ENCODE measurements at places on chromosomes 5 and 9.
A peak's percentile ranks its signal among the peaks of the same experiment; 100 is the strongest.

GRCh38 chr5:32274548-32275395 lies 38.0 kb downstream of the MTMR12 start:
- no peak for DNase-seq

DNA sequence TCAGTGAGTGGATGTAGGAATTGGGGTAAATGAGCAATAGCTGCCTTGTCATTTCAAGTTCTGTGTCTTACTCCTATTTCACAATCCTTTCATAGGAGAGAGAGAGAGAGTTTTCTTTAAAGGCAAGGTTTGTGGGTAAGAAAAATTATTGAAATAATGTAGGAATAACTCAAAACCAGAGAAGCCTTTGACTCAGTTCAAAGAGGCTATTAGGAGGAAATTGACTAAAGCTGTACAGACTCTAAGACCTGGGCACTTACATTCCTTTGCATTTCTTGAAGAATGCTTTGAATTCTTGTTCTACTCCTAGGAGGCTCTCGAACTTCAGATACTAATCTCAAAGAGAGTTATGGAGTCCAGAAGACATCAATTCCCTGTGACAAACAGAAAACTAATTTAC lies 257.1 kb downstream of the FBXL7 start:
- DNase-seq = no peak

DNA sequence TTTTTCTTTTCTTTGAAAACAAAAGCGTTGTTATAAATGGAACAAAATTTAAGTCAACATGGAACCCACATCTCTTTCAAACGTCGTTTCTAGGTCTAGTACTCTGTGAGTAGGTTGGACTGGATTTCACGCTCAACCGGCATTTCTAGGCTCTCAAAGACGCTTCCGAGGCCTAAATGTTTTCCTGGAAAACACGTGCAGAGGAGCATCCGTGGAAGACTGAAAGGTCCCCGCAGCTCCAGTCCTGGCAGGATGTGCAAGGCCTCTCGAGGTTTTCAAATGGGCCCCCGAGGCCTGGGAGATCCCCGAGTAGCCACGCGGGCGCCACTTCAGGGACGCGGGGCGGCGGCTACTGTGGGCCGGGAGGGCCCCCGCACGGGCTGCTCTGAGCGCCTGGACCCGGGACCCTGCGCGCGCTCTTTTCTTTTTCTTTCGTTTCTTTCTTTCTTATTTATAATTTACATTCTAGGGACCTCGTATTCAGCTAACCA lies 4.2 kb upstream of the IRX2 start:
- DNase-seq = no peak

DNA sequence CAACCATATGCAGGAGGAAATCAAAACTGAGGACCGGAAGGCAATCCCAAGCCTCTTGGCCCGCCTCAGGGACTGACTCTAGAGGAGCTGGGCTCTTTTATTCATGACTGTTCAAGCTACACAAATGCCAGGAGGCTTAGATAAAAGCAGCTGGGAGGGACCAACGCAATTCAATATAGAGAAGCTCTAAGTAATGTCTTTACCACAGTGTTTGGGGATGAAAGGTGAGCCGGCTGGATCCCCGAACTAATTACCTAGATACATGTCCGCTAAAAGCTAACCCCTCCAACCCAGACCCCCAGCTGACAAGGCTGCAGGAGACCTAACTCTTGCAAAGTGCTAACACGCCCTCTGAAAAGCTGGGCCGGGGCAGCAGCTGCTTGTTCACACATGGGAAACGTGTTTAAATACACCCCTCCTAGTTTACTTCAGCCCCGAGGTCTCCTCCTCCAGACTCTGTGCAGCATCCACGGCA lies 67.5 kb downstream of the TLE1 start:
- DNase-seq = no peak

DNA sequence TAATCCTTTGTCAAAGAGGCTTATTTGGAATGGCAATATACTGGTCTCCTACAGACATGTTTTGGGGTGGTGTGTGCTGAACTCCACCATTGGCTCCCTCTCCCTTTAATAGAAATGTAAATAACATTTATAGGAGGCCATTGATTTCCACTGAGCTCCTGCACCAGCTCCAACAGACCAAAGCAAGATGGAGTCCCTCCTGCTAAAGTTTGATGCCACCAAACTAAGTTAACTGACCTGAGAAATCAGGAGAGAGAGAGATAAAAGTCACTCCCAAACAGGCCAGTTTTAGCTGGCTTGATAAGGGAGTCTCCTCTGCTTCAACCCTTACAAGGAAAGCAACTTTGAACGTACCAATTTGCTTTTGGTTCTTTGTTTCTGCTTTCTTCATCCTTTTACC lies 8.1 kb upstream of the SPIN1 start:
- DNase-seq = no peak

DNA sequence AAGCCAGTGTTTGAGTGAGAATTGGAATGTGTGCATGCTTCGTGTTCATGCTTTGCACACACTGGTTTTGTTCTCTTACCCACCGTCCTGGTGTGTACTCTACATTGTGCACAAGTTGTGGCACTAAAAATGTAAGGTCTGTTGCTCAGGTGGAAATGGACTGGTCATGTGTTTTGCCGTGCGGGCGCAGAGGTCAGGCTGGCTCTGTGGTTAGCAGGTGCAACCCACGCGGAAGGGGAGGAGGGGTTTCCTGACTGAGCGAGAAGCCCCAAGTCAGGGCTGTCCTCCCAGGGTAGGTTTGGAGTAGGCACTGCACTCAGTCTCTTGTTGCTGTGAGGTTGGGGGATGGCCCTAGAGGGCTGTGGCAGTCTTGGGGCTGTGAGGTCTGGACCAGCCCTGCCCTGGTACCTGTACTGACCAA lies 86.6 kb downstream of the EHMT1 start:
- no peak for DNase-seq

DNA sequence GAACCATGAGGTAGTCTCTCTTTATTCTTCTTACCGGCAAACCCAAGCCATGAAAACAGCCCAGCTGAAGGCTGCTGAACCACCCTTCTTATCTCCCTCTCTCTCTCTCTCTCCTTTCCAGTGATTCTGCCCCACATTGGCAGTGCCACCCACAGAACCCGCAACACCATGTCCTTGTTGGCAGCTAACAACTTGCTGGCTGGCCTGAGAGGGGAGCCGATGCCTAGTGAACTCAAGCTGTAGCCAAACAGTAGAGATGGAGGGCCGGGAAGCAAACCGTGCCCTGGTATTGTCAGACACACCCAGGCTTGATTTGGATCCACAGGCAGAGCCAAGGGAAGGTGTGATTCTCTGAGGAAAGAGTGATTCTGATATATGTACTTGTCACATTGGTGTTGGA lies 14.0 kb downstream of the GRHPR start:
- DNase-seq = no peak

- DNase-seq = no peak
Observed at GRCh38 chr9:5578698-5579085, 50.2 kb upstream of the RIC1 start.

DNA sequence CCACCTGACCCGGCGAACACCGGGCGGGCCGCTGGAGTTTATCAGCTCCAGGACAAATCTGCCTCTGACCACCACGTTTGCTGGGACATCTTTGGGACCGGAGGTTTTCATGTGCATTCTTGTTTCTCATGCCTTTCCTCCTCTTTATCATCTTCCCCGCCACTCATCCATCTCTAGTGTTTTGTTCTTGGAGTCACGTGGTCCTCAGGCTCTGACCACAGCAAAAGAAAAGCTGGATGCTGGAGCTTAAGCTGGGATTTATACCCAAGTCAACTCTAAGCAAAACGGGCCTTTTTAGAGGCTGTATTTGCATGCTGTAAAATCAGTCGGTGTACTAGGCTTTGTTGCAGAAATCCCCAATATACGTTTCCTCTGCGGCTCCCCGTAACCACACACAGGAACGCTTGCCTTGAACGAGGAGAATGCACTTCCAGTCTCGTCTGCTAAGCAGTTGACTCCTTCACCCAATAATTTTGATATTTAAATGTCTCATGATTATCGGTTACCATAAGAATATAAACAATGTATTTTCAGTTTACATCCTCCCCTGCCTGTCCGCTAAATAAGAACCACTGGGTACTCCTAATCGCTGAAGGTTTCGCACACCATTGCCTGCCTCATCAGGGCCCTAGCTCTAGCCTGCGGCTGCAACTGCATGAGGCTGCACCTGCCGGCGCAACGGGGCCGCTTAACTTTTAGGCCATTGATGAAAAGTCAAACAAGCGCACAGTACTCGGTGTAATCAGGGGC lies 560 bp upstream of the NDUFS6 start:
- DNase-seq = no peak

- DNase-seq = no peak
Observed at GRCh38 chr5:180387798-180388197, 34.7 kb upstream of the GFPT2 start.

- no peak for DNase-seq
Observed at GRCh38 chr9:91359734-91360470, 1.8 kb downstream of the AUH start.

GRCh38 chr9:121261755-121262154 lies 6.2 kb upstream of the GSN start:
- DNase-seq = no peak

DNA sequence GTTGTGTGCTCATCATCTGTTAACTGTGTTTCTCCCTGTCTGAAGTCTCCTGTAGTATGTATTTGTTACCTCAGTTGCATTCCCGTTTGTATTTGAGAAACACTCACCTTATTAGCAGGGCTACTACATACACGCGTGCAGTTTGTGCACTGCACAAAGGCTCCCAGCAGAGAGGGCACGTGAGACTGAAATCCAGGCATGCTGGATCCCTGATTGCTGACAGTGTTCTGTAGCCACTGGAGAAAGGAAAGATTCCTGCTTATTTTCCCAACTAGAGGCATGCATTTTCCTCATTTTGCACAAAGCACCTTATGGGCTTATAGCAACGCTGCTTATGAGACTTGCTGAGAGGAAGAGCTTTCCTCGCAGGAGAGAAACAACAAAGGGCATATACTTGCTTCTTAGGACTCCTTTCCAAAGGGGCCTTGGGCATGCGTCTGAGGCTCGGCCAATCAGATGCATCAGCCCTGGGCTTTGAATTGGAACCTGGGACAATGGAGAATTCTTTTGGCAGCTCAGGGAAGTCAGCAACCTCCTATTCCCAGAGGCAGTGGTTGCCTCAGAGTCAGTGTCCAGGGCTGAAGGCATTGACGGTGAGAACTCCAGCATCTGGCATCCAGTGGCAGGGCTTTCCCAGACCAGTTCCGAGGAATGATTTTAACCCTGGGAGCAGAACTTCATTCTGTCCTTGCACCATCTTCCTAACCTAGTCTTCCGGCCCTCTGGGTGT lies 9.9 kb upstream of the MEGF10 start:
- DNase-seq = no peak

GRCh38 chr5:96629774-96630173 lies 32.4 kb upstream of the CAST start:
- no peak for DNase-seq

DNA sequence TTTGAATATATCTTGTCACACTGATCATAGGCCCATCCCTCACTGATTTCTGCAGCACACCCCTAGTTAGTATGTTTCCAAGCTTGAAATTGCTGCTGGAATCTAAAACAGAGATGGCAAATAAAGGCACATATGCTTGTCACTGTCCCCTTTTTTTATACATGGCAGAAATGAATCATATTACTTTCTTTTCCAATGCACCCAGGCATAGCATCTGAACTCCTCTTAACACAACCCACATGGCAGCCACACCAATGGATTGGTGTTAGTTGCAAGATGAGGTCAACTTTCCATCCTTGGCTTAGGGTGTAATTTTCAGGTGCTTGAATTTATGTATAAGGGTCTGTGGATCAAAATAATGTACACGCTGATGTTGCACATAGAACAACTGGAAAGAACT lies 473.8 kb upstream of the ZNF608 start:
- no peak for DNase-seq

DNA sequence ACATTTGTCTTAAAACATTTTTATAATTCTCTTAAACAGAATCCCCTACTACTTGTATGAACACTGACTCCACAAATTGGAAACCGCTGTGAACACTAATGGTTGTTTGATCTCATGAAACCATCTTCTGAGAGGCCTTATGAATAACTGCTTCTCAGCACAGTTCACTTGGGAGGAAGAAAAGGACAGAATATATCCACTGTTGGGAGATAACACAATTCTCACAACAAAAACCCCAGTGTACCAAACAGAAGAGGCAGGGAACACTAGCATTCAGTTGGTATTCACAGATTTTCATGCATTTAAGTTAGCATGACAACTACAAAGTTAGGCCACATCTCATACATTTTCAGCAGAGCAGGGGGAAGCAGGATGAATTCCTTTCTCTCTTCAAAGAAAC lies 89.0 kb upstream of the SELENOP start:
- no peak for DNase-seq

- DNase-seq = no peak
Observed at GRCh38 chr9:3511551-3511950, 14.2 kb downstream of the RFX3 start.

- no peak for DNase-seq
Observed at GRCh38 chr5:167478188-167478587, 813.3 kb upstream of the WWC1 start.

GRCh38 chr9:109894921-109895758 lies 115.1 kb downstream of the PALM2AKAP2 start:
- peak; percentile 8 for DNase-seq

- DNase-seq = no peak
Observed at GRCh38 chr5:93092349-93093105, 488.5 kb downstream of the NR2F1-AS1 start.

DNA sequence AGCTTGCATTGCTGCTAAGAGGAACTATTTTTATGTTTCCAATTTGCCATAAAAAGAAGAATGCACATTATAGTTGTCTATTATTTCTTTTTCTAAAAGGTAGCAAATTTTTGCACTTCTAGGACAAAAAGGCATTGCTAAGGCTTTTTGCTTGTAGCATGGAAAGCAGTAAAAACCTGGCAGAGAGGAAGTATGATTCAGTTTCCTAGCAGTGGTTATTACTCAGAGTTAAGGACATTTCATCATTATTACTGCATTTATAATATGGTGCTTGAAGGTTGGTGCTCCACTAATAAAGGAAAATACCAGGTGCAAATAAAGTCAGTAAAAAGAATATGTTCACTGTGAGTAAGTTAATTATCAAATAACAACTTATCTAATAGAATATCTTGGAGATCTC lies 179.8 kb upstream of the PLPPR1 start:
- DNase-seq = no peak

- DNase-seq = no peak
Observed at GRCh38 chr5:136424835-136425584, 59.7 kb upstream of the TRPC7 start.

- no peak for DNase-seq
Observed at GRCh38 chr5:168356592-168356991, 65.1 kb downstream of the WWC1 start.

DNA sequence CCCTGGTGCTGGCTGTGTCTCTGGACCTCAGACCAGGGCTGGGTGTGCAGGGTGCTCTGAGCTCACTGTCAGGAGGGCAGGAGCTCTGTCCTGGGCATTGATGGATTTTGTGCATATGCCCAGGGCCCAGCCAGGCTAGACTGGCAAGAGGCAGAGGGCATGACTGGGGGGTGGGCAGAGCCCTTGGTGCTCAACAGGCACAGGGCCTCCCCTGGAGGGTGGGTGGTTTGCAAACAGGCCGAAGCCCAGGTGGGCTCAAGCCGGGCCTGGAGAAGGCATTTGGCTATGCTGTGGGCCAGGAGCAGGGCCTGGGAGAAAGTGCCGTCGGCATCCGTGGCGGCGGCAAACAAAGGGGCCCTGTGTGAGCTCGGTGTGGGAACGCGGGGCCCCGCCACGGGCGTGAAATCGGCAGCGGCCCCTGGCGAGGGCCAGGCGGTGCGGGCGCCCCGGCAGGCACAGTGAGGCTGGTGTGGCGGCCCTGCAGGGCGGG lies 1.9 kb upstream of the NRARP start:
- no peak for DNase-seq
